Kidney epithelial cell (primary cell): ENCODE measurements at places on chromosomes 6 and 20.

DNA sequence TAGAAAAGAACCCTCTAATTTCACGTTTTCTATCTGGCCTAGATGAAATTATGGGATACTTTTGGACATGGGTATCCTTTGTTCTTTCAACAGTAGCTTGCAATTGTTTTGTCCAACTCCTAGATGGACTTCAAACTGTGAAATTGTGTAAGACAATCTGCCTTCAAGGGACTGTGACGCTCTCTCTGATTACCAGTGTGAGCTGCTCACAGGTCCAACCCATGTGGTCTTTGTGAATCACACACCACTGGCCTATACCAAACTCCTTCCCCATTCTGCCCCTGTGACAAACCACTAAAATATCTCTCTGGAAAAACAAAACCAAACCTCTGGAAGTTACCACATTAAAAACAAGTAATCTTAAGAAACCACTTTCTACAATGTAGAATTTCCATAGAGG is 59.5 kb downstream of the NINL start:
- DNase-seq = peak; percentile 95

- DNase-seq = no peak
These were observed 45.0 kb downstream of the KIAA1755 start for GRCh38 chr20:38215194-38216182.

DNA sequence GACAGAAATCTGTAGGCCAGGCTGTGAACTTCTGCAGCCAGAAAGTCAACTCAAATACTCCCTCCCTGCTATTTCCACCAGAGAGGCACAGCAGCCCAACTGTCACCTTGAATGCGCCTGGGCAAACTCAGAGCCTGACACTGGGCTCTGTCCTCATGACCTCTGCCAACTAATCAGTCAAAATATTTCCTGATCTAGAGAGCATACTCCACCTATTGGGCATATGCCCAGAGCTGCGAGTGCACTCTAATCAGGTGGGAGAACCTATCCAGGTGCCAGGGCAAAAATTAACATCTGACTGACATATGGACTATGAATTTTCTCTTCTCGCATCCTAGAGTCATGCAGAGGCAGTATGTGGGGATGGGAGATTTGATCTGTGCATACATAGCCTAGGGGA is 406.3 kb upstream of the RUNX2 start:
- no peak for DNase-seq

DNA sequence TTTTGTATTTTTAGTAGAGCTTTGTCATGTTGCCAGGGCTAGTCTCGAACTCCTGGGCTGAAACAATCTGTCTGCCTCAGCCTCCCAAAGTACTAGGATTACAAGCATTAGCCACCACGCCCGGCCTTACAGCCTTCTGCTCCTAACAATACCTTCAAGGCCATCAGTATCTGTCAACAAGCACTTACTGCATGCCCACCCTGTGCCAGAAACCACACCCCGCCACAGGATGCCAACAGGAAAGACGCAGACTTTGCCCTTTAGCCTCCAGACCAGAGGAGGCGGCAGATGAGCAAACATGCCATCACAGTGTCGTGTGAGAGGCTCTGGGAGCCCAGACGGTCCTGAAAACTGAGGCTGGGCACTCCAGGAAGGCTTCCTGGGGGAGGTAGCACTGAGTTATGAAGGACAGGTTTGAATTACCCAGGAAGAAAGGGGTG is 34.7 kb upstream of the TGM3 start:
- DNase-seq = no peak

DNA sequence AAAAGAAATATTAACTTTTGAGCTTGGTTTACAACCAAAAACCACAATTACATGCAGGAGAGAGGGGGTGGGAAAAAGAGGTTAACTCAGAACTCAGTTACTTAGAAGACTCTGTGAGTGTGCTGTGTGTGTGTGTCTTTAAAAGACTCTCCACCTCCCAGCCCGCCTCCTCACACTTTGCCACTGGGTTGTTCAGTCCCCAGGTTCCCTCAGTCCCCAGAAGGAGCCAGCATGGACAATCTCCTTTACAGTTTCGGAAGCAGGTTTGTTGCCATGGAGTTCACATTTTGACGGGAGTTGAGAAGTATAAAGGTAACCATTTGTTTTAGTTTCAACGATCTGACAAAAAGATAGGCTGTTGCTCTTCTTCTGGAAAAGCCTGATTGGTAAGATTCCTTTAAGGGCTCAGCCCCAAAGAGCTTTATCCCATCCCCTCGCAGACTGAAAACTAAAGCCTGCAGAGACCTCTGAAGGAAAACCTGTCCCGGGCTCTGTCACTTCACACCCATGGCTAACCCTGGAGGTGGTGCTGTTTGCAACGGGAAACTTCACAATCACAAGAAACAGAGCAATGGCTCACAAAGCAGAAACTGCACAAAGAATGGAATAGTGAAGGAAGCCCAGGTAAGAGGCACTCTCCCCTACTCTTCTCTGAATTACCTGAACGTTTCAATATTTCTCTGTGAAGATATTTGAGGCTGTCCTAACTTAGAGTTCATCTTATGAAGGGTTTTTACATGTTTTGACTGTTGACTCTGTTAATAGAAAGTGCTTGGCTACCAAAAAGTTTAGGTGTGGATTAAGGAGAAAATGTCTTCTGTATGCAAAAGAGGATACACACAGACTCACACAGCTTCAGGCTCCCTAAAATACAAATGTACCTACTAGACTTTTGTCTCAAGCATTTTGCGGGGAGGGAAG is at the start of gene SPTLC3:
TSS of gene SPTLC3 (plus strand) at position 212 of the 921 bp plus-strand sequence. CDS start at position 508, 296 bp downstream.
- DNase-seq = peak; percentile 54

- no peak for DNase-seq
These were observed 92.3 kb downstream of the ATRN start for GRCh38 chr20:3563133-3563532.

- no peak for DNase-seq
These were observed 178.7 kb downstream of the OTOR start for GRCh38 chr20:16926626-16927430.

GRCh38 chr6:20038410-20039204 is 173.7 kb downstream of the MBOAT1 start:
- DNase-seq = peak; percentile 10

DNA sequence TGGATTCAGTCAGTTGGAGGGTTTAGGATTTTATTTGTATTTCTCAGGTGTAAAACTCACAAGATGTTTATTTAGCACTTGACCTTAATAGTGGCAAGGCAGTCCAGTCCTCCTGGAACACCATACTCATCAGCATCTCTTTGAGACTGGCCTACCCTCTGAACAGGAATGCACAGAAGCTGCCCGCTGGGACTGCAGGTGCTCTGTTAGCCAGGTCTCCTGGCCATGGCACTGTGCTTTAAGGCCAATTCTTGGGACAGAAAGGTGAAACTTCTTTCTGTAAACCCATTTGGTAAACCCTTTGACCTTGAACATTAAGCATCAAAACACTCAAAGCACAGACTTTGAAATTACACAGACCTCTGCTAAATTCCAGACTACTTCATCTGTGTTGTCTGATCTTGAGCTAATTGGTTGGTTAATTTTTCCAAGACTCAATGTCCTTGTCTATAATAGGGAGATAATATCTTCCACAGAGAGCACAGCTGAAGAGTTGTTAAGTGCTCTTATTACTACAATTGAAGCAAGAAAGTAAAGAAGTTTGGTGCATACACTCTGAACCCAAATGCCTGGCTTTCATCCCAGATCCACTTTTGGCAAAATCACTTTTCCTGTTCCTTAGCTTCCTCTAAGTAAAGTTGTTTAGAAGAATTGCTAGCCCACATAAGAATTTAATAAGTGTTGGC is 54.9 kb upstream of the NT5E start:
- no peak for DNase-seq

GRCh38 chr6:3919130-3919628 is 70.0 kb downstream of the FAM50B start:
- peak; percentile 61 for DNase-seq

DNA sequence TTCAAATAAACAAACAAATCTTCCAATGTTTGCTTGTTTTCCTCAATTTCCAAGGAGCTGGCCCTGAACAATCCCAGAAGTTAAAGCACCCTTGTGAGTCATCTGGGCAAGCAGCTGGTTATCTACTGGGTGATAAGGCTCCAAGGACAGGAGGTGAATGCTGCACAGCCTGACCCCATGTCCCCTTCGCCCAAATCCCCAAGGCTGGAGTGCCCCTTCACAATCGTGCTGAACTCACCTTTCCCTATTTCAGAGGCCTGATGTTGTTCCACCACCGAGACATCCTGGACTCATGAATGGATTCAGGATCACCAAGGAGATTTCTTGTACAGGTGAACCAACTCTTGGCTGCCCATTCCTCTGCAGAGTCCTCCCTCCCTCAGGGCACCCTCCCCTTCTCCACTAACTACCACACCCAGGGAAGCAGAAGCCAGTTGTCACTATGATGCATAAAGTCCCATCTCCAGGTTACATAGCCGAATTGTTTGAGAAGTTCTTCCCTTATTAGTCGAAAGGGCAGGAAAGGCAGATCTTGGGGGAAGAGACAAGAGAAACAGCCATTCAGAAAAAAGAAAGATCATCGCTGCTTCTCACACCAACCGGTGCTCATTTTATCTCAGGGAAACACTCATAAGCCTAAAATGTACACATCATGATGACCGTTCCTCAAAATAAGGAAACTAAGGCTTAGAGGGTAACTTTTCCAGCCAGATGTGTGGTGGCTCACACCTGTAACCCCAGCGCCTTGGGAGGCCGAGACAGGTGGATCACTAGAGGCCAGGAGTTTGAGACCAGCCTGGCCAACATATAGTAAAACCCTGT is 138.8 kb upstream of the RREB1 start:
- no peak for DNase-seq

DNA sequence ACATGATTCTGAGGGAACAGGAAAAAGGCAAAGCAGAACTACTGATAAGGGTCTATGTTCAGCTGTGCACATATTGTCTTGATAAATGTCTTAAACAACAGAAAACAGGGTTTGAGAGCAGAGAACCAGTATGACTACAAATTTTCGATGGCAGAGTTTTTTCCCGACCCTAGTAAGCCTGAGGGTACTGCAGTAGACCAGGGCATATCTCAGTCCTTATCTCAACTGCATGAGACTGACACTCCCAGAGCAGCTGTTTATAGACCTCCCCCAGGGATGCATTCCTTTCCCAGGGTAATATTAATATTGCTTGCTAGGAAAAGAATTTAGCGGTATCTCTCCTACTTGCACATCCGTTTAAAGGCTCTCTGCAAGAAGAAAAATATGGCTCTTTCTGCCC is 1176.8 kb upstream of the ADGRB3 start:
- DNase-seq = no peak

DNA sequence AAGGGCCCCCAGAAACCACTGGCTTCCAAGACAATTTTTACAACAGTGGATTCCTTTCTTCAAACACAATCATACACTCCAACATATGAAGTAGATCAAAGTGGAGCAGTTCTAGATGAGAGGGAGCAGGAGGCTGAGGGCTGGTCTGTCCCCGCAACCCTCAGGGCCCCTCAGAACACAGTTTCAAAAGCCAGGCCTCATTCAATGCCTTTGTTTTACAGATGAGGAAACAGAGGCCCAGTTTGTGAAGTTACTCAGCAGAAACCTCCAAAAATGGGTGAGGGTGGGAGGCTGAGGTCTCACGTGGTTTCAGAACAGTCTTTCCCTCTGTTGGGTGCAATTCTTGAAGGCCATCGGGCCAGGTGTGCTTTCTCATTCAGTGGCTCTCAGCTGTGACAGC is 134.9 kb downstream of the SCML4 start:
- DNase-seq = no peak

GRCh38 chr6:18997375-18997826 is 610.3 kb downstream of the RNF144B start:
- DNase-seq = peak; percentile 19

DNA sequence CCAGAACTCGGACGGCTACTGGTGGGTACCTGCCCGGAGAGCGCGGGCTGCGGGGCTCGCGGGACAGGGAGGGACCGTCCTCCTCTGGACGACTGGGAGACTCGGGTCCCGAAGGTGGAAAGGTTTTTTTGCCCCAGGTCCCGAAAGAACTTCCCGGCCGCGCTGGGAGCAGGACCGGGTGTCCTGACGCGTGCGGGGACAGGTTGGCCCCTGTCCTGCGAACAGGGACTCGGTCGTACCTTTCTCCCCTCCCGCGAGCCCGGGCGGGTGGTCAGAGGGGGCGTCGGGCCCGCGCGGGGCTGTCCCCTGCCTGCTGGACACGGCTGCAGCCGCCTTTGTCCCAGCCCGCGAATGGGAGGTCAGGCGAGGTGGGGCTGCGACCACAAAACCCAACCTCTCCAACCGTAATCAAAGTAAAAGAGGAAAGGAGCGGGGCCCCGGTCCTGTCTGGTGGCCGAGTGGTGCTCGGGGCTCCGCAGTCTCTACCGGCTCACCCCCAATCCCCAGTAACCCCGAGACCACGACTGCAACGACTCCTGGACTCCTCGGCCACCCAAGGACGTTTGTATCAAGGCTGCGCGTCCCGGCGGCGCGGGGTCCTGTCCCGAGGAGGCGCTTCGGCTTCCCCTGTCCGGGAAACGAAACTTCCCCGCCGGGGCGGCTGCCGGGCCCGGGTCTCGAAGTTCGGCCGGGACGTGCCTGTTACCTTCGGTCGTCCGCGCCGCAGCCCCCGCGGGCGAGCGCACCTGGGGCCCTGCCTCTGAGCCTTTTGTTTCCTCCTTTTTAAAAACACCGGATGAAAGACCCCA is 798 bp downstream of the DSP start:
- DNase-seq = no peak
